ENCODE measurements at places on chromosomes 7 and 10.

DNA sequence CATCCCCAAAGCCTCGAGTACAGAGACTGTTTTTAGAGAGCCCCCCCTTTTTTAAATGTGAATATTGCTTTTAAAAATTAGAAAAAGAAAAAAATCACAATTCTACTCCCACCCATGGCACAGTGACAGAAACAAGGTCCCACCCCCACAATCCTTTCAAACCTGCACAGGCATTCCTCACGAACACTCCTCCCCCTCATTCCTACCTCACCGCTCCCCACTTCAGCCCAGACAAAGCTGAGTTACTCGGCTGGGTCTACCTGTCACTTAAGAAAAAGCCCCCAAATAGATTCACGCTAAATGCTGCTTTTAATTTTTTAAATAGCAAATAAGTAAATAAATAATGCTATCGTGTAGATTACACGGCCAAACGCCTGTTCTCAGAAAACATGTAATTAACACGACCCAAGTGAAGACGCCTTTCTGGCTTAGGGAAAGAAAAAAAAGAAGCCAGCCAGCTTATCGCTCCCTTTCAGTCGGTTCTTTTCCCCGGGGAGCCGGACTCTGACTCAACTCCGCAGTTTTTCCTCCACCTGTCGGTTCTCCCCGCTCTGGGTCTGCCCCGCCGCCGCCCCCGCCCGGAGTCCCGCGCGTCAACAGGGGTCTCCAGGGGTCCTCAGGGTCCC is 739 bp downstream of the MPP7 start:
- DNase-seq: no peak

- no peak for DNase-seq
These were observed 29.8 kb downstream of the NPY start for GRCh38 chr7:24313777-24314176.

GRCh38 chr10:2984682-2985081 is 82.7 kb upstream of the PFKP start:
- DNase-seq: no peak

- no peak for DNase-seq
These were observed 286.2 kb downstream of the TCERG1L start for GRCh38 chr10:131025333-131025732.

- DNase-seq: no peak
These were observed 11.8 kb upstream of the CALD1 start for GRCh38 chr7:134767520-134768168.
